PC-9 (cell line): ENCODE measurements at places on chromosomes 12 and 14. TPM values are rescaled to one million over a fixed set of nuclear protein-coding genes. Genes with fewer than 3 reads are reported as not detected.

Gene TAS2R9
- not detected in 2 replicates for total RNA-seq

Gene KRT74
- not detected in 2 replicates for total RNA-seq

Gene COX8C
- total RNA-seq: not detected in 2 replicates

Gene PIWIL1
- total RNA-seq: not detected in 2 replicates

Gene BDKRB1
- total RNA-seq: not detected in 2 replicates

Gene KDM5A
- total RNA-seq: 61.0 and 68.0 TPM in 2 replicates

Gene TDRD9
- 0.15 TPM in 1 of 2 replicates, not detected in the other for total RNA-seq

Gene GPRC5A
- 468 and 642 TPM in 2 replicates for total RNA-seq

Gene KIF5A
- total RNA-seq: 0.07 TPM in 1 of 2 replicates, not detected in the other

DNA sequence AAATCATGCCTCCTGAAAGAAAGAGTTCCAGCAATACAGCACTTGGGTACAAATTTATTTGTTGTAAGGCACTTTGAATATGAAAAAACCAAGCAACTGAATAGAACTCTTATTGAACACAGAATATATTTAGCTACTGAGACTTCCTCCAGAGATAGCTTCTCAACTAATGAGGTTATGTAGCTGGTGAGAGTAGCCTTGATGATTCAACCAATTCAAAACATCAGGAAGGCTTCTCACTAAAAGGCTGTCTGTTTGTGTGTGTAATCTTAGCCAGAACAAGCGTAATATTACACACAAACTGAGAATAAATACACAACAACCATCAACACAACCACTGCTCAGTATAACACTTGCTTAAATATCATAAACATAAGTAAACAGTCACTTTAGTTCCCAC, 20.4 kb downstream of the EIF2B2 start:
- H3K36me3 ChIP-seq: peaks cover 55% of the 10 kb centered on the region
- H3K27ac ChIP-seq: no peak overlapping the region
- DNase-seq: no peak
- peaks cover 13% of the 10 kb centered on the region for H3K4me1 ChIP-seq

- H3K27ac ChIP-seq: no peak overlapping the region
- no peak overlapping the region for H3K4me3 ChIP-seq
- H3K4me1 ChIP-seq: peaks cover 24% of the 10 kb centered on the region
- no peak for DNase-seq
- H3K36me3 ChIP-seq: 0 out of 2 replicates have a peak, but pooled peaks cover 3% of the 10 kb centered on the region
- H3K27me3 ChIP-seq: no peaks in the 10 kb centered on the region
Observed at GRCh38 chr12:124766727-124767065, 97.0 kb downstream of the SCARB1 start.

- no peak overlapping the region for H3K27ac ChIP-seq
- H3K36me3 ChIP-seq: no peaks in the 10 kb centered on the region
- no peak for DNase-seq
- H3K27me3 ChIP-seq: peaks cover 67% of the 10 kb centered on the region
- H3K4me3 ChIP-seq: no peak overlapping the region
Observed at GRCh38 chr12:3821441-3821840, 51.8 kb downstream of the PARP11 start.

GRCh38 chr12:60415351-60415750, 819.5 kb downstream of the SLC16A7 start:
- H3K27me3 ChIP-seq: no peaks in the 10 kb centered on the region
- no peak overlapping the region for H3K4me3 ChIP-seq
- no peaks in the 10 kb centered on the region for H3K36me3 ChIP-seq
- DNase-seq: no peak
- H3K27ac ChIP-seq: no peak overlapping the region

- peak within 1 kb of the TSS; percentile 71 for H3K27ac ChIP-seq
- no peaks in the 10 kb centered on the region for H3K27me3 ChIP-seq
- H3K4me3 ChIP-seq: peak within 1 kb of the TSS; percentile 93
- H3K36me3 ChIP-seq: 0 out of 2 replicates have a peak, but pooled peaks cover 5% of the 10 kb centered on the region
Observed at GRCh38 chr12:32106517-32107358, at the start of gene BICD1. TSS of gene BICD1 (plus strand) at chr12:32106847. CDS start at chr12:32107332, 485 bp downstream.

DNA sequence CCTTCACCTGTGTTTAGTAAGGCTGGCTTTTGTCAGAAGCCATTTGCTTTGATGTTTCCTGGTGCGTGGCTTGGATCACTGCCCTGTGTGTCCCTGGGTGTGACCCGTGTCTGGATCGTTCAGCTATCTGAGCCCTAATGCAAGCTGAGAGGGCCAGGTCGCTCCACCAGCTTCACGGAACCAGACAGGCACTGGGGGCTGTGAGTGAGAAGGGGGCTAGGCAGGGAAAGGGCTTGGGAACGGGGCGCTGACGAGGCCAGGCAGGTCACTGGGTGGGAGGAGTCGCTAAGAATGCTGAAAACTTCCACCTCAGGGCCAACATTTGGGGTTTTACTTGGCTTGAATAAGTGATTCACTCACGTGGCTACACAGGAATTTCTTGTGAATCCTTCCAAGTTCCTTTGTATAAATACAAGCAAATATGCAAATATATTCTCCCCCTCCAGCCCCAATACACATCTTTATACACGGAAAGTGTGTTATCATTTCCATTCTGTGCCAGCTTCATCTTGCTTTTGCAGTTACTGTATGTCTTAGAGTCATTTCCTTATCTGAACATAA, 24.2 kb upstream of the MMP17 start:
- no peaks in the 10 kb centered on the region for H3K36me3 ChIP-seq
- H3K27me3 ChIP-seq: no peaks in the 10 kb centered on the region
- H3K4me1 ChIP-seq: peaks cover 9% of the 10 kb centered on the region
- H3K27ac ChIP-seq: no peak overlapping the region
- peak; percentile 37 for DNase-seq

DNA sequence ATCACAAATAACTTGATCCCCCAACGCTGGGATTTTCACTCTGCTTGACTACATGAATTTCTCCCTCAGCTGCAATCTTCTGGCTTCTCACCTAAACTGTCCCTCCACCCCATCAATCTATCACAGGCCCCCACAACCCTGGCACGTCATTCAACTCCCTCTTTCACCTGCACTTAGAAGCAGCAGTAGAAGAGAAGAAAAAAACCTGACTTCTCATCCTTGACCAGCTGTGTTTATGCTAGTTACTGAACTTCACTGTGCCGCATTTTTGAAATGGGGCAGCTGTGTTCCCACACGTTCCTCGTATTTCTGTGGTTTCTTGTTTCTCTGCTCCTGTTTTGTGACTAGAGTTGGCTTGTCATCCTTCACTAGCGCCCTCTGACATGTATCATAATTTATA, 35.0 kb downstream of the ITPR2 start:
- no peaks in the 10 kb centered on the region for H3K4me1 ChIP-seq
- H3K27ac ChIP-seq: no peak overlapping the region
- H3K27me3 ChIP-seq: no peaks in the 10 kb centered on the region
- no peaks in the 10 kb centered on the region for H3K36me3 ChIP-seq
- no peak for DNase-seq

- no peak overlapping the region for H3K27ac ChIP-seq
- H3K4me1 ChIP-seq: no peaks in the 10 kb centered on the region
Observed at GRCh38 chr14:104942586-104942985, 17.9 kb downstream of the PLD4 start.

- H3K4me3 ChIP-seq: no peak overlapping the region
- DNase-seq: no peak
- no peaks in the 10 kb centered on the region for H3K4me1 ChIP-seq
Observed at GRCh38 chr12:80679346-80680131, 27.9 kb upstream of the MYF6 start.

- no peaks in the 10 kb centered on the region for H3K4me1 ChIP-seq
- H3K27ac ChIP-seq: no peak overlapping the region
- no peak for DNase-seq
- H3K36me3 ChIP-seq: no peaks in the 10 kb centered on the region
Observed at GRCh38 chr12:106942775-106943174, 12.9 kb upstream of the TMEM263 start.

GRCh38 chr12:114302606-114303315, 103.2 kb downstream of the TBX5 start:
- no peak for DNase-seq
- no peak overlapping the region for H3K27ac ChIP-seq
- peaks cover 10% of the 10 kb centered on the region; the same call in 1 of the 2 replicates for H3K27me3 ChIP-seq
- H3K4me1 ChIP-seq: no peaks in the 10 kb centered on the region

GRCh38 chr14:95300697-95301526, 18.8 kb downstream of the CLMN start:
- no peaks in the 10 kb centered on the region for H3K27me3 ChIP-seq
- H3K4me3 ChIP-seq: no peak overlapping the region
- H3K4me1 ChIP-seq: no peaks in the 10 kb centered on the region
- DNase-seq: no peak

DNA sequence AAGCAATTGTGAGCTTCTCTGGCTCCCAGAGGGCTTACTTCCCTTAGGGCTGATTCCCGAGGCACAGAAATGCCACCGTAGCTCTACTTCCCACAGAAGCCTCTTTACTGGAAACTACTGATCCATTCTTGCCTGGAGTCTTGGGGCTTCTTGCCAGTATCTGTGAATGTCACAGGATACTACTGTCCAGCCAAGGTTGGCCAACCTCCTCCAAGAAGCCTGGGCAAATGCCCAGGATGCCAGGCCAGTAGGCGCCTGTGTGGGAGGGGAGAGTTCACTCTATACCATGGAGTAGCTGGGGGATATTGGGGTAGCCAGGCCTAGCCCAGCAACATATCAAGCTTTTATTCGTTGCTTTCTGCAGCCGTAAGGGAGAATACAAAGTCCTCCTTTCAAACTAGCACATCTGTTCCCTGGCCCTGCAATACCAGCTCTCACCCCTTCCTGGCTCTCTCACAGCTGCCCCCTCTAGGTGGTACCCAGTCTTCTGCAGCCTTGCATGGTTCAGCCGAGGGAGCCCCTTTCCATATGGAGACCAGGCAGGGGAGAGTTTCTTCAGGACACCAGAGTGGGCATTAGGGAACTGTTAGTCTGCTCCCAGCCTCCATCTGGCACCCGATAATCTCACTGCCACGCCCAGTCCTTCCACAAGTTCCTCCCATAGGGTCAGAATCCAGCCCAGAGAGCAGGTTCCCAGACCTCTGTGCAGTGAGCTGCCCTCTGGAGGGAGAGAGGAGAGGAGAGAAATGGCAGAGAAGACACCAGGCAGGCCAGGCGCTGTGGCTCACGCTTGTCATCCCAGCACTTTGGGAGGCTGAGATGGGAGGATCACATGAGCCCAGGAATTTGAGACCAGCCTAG, 24.3 kb upstream of the PLEK2 start:
- H3K4me1 ChIP-seq: peaks cover 19% of the 10 kb centered on the region
- no peak overlapping the region for H3K27ac ChIP-seq
- no peaks in the 10 kb centered on the region for H3K36me3 ChIP-seq
- no peak for DNase-seq
- H3K4me3 ChIP-seq: no peak overlapping the region
- no peaks in the 10 kb centered on the region for H3K27me3 ChIP-seq

- H3K27ac ChIP-seq: no peak overlapping the region
- no peaks in the 10 kb centered on the region for H3K27me3 ChIP-seq
- no peak overlapping the region for H3K4me3 ChIP-seq
Observed at GRCh38 chr14:21205678-21206581, 50.1 kb upstream of the OR5AU1 start.

DNA sequence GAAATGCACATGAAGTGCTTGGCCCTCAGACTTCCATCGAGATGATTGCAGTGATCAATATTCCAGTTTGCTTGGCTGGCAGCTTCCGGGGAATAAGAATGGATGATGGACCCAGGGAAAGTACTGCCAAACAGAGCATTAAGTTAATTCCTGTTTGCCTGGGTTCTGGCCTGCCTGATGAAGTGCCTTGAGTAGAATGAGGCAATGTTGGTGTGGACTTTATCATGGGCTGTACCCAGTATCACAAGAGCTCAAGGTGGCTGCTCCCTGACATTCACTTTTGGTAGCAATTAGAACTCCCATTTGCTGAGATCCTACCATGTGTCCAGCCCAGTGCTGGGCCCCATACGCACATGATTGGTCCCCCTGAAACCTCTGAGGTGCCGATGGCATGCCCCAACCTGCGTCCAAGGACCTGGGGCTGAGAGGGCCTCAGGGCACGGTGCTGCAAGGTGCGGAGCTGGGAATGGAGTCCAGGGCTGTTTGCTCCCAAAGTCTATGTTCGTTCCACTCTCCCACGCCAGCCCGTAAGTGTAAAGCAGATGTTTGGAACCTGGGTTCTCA, 80.7 kb downstream of the SLC25A47 start:
- no peak overlapping the region for H3K4me3 ChIP-seq
- no peaks in the 10 kb centered on the region for H3K4me1 ChIP-seq
- DNase-seq: no peak
- no peak overlapping the region for H3K27ac ChIP-seq
- no peaks in the 10 kb centered on the region for H3K36me3 ChIP-seq

DNA sequence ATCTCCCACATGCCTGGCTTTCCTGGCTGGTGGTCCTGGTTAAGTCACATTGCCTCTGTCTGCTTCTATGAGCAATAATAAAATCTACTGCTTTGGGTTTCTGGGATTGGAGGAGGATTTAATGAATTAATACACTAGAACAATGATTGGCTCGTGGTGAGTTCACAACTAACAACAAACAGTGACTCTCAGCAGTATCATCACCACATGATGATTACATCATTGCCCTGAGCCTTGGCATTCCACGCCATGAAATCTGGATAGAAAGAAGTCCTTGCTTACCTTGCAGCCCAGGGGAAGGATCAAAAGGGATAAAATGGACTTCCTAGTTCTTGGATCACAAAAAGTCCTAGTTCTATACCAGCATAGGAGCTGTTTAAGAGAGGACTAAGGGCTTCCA, 1069.0 kb downstream of the VRK1 start:
- H3K4me3 ChIP-seq: no peak overlapping the region
- H3K36me3 ChIP-seq: no peaks in the 10 kb centered on the region
- no peaks in the 10 kb centered on the region; the same call in 1 of the 2 replicates for H3K27me3 ChIP-seq
- DNase-seq: no peak

DNA sequence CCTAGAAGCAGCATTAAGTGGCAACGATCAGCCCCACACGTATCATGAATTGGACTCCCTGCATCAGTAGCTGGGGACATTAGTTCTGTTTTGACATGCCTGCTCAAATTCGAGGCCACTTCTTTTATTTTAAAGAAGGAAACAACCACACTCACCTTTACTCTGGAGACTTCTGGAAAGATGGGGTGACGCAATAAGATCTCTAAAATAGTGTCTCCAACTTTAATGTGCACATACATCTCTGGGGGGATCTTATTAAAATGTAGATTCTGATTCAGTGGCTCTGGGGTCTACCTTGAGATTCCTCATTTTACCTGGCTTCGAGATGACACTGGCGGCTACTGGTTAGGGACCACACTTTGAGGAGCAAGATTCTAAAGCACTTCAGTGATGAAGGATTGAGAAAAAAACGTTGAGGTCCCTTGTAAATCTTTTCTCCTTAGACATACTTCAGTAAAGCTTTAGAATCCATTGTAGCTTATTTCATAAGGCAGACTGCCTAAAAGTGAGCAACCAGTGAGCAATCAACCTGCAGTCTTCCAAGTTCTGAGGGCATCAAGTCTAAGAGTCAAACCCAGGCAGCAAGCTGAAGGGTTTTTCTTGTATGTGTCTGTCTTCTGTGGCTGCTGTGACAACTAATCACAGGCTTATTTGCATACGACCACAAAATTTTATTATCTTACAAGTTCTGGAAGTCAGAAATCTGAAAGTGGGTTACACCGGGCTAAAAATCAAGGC, 718.6 kb upstream of the TBX3 start:
- no peak overlapping the region for H3K27ac ChIP-seq
- no peaks in the 10 kb centered on the region for H3K4me1 ChIP-seq
- H3K27me3 ChIP-seq: 0 out of 2 replicates have a peak, but pooled peaks cover 8% of the 10 kb centered on the region
- no peak overlapping the region for H3K4me3 ChIP-seq

GRCh38 chr14:69045857-69046475, 66.9 kb upstream of the ACTN1 start:
- H3K27me3 ChIP-seq: no peaks in the 10 kb centered on the region
- peaks cover 44% of the 10 kb centered on the region for H3K4me1 ChIP-seq
- H3K36me3 ChIP-seq: no peaks in the 10 kb centered on the region
- H3K27ac ChIP-seq: no peak overlapping the region

GRCh38 chr14:90995785-90996184, 64.7 kb downstream of the RPS6KA5 start:
- no peak for DNase-seq
- H3K36me3 ChIP-seq: no peaks in the 10 kb centered on the region
- no peaks in the 10 kb centered on the region for H3K4me1 ChIP-seq
- H3K27ac ChIP-seq: no peak overlapping the region
